Esophagus squamous epithelium (tissue), 5 donors: ENCODE measurements at places on chromosomes 1 and 21.

GRCh38 chr1:246876431-246876830 is 55.3 kb downstream of the AHCTF1 start:
- no peak for DNase-seq

DNA sequence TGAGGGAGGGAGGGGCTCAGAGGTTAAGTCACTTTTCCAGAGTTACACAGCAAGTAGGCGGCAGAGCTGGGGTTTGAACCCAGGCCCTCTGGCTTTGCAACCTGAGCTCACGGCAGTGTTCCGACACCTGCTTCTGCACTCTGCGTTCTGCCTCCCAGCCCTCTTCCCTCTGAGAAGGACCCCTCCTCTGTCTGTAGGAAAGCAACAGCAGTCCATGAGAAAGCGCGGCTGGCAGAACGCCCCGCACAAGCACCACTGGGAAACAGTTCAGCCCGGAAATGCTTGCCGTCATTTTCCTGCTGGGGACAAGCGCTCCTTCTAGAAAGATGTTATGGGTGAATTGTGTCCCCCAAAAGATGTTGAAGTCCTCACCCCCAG is 241.1 kb downstream of the NPHP4 start:
- no peak for DNase-seq

DNA sequence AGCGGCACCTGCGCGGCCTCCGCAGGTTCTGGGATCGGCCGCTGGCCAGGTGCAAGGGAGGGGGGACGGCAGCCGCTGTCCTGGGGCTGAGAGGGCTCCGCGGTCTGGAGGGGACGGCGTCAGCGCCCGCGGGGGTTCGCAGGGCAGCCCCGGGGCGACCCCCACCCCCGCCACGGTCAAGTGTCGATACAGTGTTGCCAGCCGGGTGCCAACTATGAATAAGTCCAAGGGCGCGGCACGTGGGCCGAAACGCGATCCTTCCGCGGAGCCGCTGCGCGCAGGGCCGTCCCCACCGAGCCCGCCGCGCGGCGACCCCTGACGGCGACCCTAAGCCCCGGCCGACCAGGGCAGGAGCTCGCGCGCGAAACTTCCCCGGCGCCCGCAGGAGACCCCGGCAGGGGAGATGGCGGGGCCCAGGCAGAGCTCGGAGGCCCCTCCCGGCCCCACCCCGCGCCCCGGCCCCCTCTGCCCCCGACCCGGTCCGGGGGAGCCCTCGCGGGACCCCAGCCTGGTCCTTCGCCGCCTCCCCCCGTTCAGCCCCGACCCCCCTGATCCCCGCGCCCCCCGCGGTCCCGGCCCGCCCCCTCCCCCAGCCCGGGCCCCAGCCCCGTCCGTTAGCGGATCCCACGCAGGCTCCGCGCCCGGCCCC is 586 bp upstream of the AGPAT3 start:
- DNase-seq = no peak

DNA sequence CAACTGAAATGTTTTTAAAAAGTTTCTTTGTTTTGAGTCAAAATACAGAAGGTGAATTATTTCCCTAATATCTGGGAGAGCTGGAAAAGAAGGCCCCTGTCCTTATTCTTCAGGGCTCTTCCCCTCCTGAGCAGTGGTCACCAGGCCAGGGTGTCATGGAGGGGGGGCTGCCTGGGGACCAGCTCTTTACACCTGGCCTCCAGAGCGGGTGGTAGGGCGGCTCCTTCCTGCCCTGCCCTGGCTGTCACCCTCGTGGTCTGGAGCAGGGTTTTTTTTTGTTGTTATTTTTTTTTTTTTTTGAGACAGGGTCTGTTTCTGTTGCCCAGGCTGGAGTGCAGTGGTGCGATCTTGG is 6.6 kb downstream of the SKI start:
- no peak for DNase-seq

DNA sequence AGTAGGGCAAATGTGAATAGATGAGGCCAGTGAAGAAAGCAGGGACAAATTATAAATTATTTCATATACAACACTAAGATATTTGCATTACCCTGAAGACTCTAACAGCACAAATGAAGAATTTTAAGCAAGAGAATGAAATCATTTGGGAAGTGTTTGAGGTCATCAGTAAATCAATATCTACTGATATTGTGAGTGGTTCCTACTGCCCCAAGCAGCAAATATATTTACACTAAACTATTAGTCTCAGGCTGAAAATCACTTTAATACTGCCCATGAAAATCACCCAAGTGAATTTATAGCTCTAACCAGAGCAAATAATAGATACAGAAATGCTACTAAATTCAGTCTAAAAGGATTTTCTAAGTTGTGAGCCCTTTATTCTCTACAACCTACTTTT is 163.6 kb downstream of the KCNT2 start:
- DNase-seq = no peak

DNA sequence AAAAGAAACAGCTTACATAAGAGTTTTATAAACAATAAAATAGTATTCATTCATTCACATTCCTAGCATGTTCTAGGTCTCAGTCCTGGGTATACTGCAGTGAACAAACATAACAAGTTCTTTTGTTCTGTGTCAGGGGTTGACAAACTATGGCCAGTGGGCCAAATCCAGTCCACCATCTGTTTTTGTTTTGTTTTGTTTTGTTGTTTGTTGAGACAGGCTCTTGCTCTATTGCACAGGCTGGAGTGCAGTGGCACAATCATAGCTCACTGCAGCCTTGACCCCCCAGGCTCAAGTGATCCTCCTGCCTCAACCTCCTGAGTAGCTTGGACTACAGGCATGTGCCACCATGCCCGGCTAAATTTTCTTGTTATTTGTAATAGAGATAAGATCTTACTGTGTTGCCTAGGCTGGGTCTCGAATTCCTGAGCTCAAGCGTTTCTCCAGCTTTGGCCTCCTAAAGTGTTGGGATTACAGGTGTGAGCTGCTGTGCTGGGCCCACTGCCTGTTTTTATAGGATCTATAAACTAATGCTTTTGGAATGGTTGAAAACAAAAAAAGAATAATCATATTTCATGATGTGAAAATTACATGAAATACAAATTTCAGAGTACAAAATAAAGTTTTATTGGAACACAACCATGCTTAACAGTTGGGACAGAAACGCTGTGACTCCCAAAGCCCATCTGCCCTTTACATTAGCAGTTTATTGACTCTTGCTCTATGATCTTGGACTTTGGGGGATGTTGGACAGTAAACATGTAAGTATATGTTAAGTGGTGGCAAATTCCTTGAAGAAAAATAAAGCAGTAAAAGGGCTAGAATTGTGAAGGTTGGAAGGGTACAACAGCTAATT is 17.9 kb downstream of the CAPZA1 start:
- no peak for DNase-seq

GRCh38 chr1:230574502-230574901 is 67.8 kb upstream of the COG2 start:
- DNase-seq = no peak

GRCh38 chr1:48073798-48074530 is 76.8 kb upstream of the TRABD2B start:
- no peak for DNase-seq

- DNase-seq = no peak
Observed at GRCh38 chr1:109269212-109269980, 13.5 kb downstream of the PSRC1 start.

DNA sequence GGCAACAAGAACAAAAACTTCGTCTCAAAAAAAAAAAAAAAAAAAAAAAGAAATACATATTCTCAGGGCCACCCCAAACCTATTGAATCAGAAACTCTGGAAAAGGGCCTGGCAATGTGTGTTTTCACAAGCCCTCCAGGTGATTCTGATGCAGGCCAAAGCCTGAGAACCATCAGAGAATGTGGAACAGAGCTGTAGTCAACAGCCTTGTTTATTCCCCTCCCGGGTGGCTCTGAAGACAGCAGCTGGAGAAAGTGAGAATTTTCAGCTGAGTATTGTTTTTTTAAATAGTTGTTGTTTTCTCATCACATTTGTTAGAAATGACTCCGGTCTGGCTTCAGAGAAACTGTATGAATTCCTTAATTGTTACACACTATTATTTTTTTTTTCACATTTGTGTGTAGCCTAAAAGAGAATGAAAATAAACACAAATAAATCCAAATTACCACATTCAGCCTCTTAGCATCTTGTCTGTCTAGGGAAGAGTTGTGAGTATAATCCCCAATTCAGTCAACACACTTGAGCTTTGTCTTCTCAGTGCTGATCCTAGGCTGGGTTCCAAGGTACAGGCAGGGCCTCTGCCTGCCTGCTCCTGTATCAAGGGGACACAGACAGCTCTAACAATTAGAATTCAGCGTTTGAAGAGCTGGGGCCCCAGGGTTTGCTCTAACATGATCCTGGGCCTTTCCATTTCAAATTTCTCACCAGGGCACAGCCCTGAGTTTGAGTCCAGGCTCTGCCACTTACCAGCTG is 6.6 kb upstream of the AZIN2 start:
- no peak for DNase-seq

- no peak for DNase-seq
Observed at GRCh38 chr1:97245682-97246081, 524.1 kb downstream of the PTBP2 start.

DNA sequence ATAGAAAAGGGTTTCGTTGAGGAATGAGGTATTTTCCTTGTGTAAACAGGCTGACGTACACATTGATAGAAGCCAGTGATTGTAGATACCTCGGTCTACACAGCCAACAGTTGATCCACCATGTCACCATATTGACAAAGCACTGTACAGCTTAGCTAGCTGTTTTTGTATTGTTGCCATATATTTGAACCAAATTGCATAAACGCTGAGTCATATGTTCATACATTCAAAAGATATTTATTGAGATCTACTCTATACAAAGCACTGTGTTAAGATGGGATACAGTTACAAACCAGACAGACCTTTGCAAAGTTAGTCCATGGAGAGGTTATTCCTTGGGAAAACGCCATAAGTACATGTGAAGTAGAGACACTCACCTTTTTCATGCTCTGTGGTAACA is 132.4 kb upstream of the ATP1B1 start:
- no peak for DNase-seq

- DNase-seq = no peak
Observed at GRCh38 chr1:176384841-176385240, 78.1 kb upstream of the PAPPA2 start.

DNA sequence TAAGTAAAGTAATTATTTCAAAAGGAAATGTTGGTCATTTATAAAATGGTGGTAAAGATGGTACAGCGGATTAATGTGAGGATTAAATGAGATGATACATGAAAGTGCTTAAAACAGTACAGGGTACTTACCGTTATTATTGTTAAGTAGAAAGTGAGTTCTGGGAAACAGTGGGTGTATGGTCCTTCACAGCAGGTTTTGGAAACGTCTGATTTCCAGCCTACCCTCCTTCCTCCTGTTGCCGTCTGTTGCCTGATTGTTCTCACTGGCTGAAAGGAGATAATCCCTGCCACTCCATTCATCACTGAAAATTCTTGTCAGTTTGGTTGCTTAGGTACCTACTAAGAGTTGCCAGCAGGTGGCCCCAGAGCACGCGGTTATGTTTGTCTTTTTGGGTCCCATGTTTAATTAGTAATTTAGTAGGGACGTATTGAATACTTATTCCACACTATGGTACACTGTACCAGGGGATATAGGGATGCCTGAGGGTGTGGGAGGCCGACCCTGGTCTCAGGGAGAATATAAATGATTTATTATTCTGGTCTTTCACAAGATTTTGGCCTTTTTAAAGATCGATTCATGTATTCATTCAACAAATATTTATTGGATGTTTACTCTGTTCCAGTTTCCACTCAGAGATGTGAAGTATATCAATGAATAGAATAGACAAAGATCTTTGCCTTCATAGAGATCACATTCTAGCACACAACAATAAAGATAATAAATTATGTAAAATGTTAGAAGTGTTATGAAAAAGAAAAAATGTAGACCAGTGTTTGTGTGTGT is 30.8 kb upstream of the RPTN start:
- DNase-seq = no peak

- DNase-seq = no peak
Observed at GRCh38 chr1:90782046-90782445, 64.9 kb upstream of the BARHL2 start.

DNA sequence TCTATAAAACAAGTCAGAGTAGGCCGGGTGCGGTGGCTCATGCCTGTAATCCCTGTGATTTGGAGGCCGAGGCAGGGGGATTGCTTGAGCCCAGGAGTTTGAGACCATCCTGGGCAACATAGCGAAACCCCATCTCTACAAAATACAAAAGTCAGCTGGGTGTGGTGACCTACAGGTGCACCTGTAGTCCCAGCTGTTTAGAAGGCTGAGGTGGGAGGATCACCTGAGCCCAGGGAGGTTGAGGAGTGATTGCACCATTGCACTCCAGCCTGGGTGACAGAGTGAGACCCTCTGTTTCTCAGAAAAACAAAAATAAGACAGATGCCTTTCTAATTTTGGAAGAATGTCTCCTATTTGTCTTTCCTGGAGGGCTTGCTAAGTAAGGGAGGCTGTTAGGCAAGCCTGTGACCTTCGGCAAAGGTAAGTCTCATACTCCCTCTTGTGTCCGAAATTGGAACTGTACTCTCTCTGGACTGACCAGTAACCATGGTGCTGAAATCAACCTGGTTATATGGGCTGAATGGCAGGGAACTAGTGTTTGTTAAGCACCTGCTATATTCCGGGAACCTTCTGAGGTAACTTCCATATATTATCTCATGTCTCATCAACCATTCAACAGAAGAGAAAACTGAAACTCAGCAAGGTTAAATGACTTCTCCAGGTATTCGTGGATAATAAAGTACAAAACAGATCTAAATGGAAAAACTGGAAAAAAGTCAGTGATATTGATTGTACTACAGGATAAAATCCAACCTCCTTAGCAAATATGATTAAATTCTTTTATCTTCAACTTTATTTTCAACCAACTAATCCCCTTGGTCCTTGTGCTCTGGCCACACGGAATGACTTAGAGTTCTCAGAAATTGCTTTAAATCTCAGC is 11.8 kb upstream of the RAB3B start:
- DNase-seq = no peak

GRCh38 chr1:41486371-41487125 is 2.1 kb upstream of the EDN2 start:
- DNase-seq = no peak

GRCh38 chr21:15517394-15517793 is 212.4 kb upstream of the USP25 start:
- no peak for DNase-seq

DNA sequence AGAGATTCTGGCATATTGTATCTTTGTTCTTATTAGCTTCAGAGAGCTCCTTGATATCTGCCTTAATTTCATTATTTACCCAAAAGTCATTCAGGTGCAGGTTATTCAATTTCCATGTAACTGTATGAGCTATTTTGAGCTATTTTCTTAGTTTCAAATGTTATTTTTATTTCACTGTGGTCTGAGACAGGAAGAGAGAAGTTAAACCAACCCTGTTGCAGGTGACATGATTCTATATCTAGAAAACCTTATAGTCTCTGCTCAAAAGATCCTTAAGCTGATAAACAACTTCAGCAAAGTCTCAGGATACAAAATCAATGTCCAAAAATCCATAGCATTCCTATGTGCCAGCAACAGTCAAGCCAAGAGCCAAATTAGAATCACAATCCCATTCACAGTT is 1644.0 kb upstream of the B3GALT2 start:
- no peak for DNase-seq

DNA sequence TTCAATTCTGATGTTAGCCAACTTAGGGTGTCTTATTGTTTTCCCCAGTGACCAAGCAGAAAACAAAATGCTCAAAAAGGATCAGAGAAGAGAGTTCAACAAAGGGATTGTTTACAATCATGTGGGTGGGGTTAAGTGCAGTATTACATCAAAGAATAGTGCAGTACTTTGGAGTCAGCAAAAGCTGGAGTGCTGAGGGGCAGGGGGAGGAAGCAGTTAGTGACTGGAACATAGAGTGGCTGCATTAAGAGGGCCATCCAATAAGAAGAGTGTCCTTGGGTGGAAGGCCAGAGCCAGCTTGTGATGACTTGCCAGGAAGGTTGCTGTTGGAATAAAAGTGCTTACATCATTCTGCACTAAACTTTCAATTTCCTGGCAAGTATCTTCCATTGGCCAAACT is 175.5 kb downstream of the CYYR1 start:
- no peak for DNase-seq

- DNase-seq = no peak
Observed at GRCh38 chr1:86754265-86754974, 50.0 kb downstream of the SH3GLB1 start.
